Right kidney (tissue), 9 donors: ENCODE measurements at places on chromosomes 5 and 9.

DNA sequence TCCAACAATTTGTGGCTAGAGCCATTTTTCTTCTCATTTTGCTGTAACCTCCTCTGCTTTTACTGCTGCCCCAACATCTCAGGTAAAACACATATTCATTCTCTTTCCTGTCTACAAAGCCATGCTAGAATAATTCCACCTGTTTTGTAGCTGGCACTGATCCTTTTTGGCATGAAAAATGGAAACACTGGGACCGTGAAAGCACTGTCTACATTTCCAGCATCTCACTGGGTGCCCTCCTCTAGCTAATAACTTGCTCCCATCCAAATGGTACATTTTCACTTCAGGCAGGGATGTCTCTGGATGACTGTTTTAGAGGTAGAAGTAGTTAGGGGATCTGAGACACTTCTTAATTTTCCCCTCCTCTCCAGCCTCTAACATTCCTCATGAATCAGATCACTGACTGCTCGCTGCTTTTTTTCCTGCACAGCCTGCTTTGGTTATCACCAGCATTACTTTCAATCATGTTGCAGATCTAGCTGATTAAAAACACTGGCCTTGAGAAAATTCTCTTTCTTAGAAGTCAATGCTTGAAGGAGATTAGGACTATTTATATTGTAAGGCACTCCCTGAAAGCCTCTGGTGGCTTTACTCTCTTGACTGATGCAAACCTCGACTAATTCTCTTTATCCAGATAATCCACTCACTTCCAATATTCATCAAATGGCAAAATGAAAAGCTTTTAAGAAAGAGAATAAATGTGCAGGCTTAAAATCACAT lies 1312.6 kb upstream of the DMAC1 start:
- DNase-seq = no peak

GRCh38 chr5:80034962-80035821 lies at the start of gene THBS4:
Gene THBS4 (plus strand): TSS chr5:80035348. CDS start chr5:80035538, 190 bp downstream.
- peak; percentile 55 for DNase-seq

DNA sequence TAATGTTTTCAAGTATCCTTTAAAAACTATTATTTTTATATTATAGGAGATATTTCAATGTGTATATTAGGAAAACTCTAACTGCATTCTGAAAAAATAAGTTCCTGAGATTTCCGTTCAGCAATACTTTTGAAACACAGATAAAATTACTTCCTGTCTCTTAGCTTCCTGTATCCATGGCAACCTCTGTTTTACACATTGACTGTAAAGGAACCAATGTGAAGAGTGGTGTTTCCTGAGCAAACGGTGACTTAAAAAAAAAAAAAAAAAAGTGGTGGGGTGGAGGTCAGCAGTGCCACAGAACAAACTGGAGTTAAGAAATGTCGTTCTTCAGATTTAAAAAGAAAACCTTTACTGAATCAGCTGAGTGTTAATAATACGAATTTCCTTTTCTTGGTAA lies at the start of gene LRRC70:
LRRC70 (plus strand) TSS at position 280 of the 400 bp plus-strand sequence. CDS start 620 bp downstream, outside the sequence.
- no peak for DNase-seq

DNA sequence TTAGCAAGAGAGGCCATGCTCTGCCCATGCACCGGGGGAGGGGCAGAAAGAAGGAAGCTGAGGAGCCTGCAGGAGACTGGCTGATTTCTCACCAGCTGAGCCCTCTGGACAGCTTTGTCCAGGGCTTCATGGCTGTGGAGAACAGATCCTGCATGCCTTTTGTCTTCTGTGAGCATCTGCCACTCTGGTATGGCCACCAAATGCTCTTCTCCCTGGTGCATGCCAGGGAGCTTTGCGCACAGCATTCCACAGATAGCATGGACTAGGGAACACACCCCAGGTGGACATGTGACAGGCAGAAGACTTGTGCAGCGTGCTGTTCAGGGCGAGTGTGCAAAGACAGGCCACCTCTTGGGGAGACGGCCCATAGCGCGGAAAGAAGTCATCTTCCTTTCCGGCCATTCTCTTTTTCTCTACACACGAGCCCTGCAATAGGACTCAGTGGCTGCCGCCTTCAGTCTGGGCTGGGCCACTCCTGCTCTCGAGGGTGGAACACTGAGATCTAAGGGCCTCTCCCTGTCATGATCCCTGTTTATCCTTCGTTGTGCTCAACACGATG lies 56.7 kb downstream of the GADD45G start:
- no peak for DNase-seq

DNA sequence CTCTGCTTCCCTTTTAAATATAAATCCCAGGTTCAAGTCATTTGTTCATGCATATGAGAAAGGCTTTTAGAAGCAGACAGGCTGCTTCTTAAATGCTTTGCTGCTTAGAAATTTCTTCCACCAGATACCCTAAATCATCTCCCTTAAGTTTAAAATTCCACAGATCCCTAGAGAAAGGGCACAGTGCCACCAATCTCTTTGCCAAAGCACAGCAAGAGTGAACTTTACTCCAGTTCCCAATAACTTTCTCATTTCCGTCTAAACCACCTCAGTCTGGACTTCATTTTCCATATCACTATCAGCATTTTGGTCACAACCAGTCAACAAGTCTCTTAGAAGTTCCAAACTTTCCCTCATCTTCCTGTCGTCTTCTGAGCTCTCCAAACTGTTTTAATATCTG lies 679.8 kb upstream of the FTMT start:
- DNase-seq = no peak

- DNase-seq = no peak
These were observed 170.8 kb downstream of the SGCD start for GRCh38 chr5:156497804-156498208.

DNA sequence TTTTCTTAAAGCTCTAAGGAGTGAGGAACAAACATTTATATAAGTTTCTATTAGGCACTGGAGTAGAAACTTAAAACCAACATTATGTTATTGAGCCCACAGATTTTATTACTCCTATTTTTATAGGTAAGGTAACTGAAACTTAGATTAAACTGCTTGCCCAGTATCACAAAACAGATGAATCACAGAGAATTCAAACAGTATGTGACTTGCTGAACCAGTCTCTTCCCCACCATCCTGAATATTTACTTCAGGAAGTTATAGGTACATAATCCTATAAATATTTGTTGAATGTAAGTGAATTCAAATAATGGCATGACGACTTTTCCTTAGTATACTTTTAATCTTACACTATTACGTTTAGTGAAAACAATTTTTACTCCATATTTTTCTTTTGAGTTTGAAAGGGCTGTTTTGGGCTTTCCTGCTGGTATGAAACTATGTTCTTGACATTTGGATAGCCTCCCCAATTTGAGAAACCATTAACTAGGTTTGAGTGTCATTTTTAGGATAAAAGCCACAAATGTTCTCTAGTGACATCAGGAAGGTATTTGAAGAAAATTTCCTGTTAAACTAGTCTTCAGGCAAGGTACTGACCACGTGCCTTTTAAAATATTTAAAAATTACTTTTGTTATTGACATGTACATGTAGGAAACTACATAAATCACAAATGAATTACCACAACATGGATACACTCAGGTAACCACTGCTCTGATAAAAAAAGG lies 39.3 kb downstream of the PRRC1 start:
- DNase-seq = no peak

- DNase-seq = no peak
These were observed 74.5 kb downstream of the PTCD2 start for GRCh38 chr5:72394688-72395087.

GRCh38 chr9:121184463-121184862 lies 17.2 kb downstream of the RAB14 start:
- no peak for DNase-seq
